Activated T-cell treated with anti-CD3 and anti-CD28 coated beads for 4 hours (primary cell): ENCODE measurements at places on chromosomes 13 and 19.

- no peak for DNase-seq
These were observed 132.7 kb upstream of the SLITRK5 start for GRCh38 chr13:87538366-87539052.

GRCh38 chr19:7701654-7702457 is at the start of gene FCER2:
Gene FCER2, minus strand, starts transcription at chr19:7702131. Its CDS starts 2,371 bp downstream, at chr19:7699760.
- no peak for DNase-seq

DNA sequence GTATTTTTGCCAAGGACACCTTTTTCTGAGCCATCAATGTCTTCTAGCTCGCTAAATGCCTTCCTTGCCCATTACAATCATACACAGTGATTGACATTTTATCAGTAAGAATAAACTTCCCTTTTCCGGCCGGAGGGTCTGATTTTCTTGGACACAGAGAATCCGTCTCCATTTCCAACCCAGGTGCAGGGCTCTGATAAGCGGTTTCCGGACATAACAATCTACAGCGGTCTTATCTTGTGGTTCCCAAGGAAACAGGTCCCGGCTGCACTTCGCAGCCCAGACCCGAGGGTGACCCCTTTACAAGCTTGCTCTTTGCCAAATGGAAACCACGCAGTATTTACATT is 5.1 kb upstream of the ZNF77 start:
- no peak for DNase-seq

GRCh38 chr19:6198896-6199239 is 63.4 kb downstream of the ACSBG2 start:
- DNase-seq, result no peak

- DNase-seq, result no peak
These were observed 2.3 kb downstream of the PLPP2 start for GRCh38 chr19:288911-289310.

GRCh38 chr13:27854606-27855005 is 62.3 kb downstream of the GSX1 start:
- DNase-seq, result no peak
